DND-41 (cell line): ENCODE measurements at places on chromosomes 6 and 20.

DNA sequence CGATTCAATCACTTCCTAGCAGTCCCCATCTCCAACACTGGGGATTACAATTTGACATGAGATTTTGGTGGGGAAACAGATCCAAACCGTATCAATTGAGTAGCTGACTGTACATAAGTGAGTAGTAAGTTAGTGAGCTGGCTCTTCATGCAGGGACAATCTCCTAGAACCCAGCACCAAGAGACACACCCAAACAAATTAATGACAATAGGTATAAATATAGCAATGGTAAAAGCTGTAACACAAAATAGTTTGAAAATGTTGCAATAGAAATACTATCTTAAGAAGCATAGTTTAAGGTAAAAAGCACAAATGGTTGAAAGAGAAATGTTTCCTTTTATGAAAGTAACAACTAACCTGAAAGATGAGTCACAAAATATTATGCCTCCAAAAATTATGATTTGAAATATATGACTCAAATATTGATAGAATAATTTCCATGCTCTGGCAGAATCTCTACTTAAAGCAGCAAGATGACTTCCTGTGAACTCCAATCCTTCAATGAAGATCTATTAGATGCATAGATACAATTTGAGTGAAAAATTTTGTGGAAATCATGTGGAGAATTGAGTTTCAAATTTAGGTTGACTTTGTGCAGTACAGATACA is 5.4 kb upstream of the SIRPB1 start:
- no peak overlapping the region for H3K27ac ChIP-seq
- no peak for DNase-seq
- no peak overlapping the region for H3K4me3 ChIP-seq

- no peaks in the 10 kb centered on the region for H3K27me3 ChIP-seq
- H3K4me1 ChIP-seq = no peaks in the 10 kb centered on the region
- H3K27ac ChIP-seq = no peak overlapping the region
- peak; percentile 33 for DNase-seq
Measured at GRCh38 chr6:152062476-152062875, 255.0 kb downstream of the ESR1 start.

- H3K4me1 ChIP-seq = no peaks in the 10 kb centered on the region
- no peak for DNase-seq
- H3K4me3 ChIP-seq = no peak overlapping the region
- H3K27me3 ChIP-seq = no peaks in the 10 kb centered on the region
- no peak overlapping the region for H3K27ac ChIP-seq
- peaks cover 66% of the 10 kb centered on the region for H3K36me3 ChIP-seq
Measured at GRCh38 chr20:45014671-45015415, 48.5 kb downstream of the STK4 start.

- no peaks in the 10 kb centered on the region for H3K36me3 ChIP-seq
- H3K27me3 ChIP-seq = no peaks in the 10 kb centered on the region
- H3K4me1 ChIP-seq = no peaks in the 10 kb centered on the region
- DNase-seq = no peak
- H3K27ac ChIP-seq = no peak overlapping the region
- H3K4me3 ChIP-seq = no peak overlapping the region
Measured at GRCh38 chr20:44720621-44720996, 5.4 kb downstream of the CCN5 start.

- peaks cover 22% of the 10 kb centered on the region for H3K27me3 ChIP-seq
- no peak for DNase-seq
- no peak overlapping the region for H3K4me3 ChIP-seq
- no peak overlapping the region for H3K27ac ChIP-seq
Measured at GRCh38 chr20:23629542-23630391, 8.0 kb downstream of the CST3 start.

DNA sequence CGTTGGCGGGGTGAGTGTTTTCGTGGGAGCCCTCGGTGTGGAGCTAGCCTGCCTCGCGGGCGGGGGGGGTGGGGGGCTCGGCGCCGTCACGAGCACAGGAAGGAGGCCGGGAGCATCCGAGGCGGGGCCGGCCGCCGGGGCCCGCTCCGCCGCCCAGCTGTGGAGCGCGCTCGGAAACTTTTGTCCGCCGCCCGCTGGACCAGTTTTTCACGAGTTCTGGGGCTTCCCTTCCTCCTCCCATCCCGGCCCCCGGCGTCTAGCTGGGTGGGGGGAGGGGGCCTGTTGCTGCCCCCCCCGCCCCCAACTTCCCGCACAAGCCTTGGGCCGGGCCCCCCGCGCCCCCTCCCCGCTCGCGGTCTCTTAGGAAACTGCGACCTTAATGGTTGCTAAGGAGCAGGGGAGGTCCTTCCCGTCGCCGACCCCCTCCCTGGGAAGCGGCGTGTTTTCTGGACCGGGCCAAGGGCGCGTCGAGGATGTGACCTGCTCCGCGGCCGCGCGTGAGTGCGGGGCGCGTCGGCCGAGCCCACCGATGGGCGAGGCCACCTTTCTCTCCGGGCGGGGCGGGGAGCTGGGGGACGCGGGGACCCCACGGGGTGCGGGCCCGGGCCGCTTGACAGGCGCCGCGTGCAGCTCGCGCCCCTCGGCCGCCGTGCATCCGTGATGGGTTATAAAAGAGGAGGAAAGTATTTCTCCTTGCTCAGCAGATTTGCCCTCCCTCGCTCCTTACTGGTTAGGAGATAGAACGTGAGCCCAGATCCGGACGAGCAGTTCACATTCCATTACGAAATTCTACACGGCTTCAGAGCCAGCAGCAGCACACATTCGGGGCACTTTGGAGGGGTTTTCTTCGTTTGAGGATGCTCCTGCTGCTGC is 1.4 kb downstream of the RREB1 start:
- peak overlapping the region; percentile 95 for H3K27ac ChIP-seq
- peak; percentile 57 for DNase-seq
- H3K36me3 ChIP-seq = peaks cover 2% of the 10 kb centered on the region; the same call in 1 of the 2 replicates
- H3K27me3 ChIP-seq = no peaks in the 10 kb centered on the region
- peaks cover 47% of the 10 kb centered on the region for H3K4me1 ChIP-seq
- H3K4me3 ChIP-seq = peak overlapping the region; percentile 99

DNA sequence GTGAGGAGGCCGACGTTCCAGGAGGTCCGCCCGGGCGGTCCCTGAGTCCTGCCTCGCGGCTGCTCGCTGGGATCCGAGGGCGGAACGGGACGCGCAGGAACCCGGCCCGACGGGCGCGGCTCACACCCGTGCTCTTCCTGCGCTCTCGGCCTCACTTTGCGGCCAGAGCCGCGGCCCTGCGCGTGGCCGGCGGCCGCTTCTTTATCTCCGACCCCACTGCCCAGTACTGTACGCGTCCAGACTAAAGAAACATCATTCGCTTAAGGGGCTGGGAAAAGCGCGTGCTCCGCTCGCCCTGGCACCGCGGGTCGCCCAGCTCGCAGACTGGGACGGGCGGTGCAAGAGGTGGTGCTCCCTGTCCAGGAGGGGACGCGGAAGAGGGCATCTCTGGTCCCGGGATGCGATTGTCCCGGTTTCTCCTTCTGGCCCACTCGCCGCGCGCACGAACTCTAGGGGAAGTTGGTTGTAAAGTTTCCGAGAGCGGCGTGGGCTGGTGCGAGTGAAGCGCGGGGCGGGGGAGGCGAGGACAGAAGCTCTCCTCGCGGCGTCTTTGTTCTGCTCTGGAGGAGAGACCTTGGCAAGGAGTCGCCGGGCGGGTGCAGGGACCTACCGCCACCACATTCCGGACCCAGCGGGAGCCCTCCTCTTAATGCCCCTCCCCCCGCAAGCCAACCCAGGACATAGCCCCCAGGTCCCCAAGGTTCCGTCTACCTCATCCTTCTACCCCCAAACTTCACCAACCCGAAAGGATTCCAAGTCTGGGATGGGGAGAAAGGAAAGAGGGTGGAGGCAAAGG is 71.0 kb downstream of the SOX4 start:
- peaks cover 14% of the 10 kb centered on the region for H3K27me3 ChIP-seq
- no peak for DNase-seq
- H3K4me3 ChIP-seq = peak overlapping the region; percentile 82; the same call in 1 of the 2 replicates
- no peaks in the 10 kb centered on the region for H3K36me3 ChIP-seq
- H3K27ac ChIP-seq = no peak overlapping the region
- H3K4me1 ChIP-seq = peaks cover 40% of the 10 kb centered on the region

GRCh38 chr6:37779111-37779800 is 40.3 kb upstream of the ZFAND3 start:
- no peak overlapping the region for H3K27ac ChIP-seq
- no peaks in the 10 kb centered on the region for H3K4me1 ChIP-seq
- DNase-seq = no peak
- no peaks in the 10 kb centered on the region for H3K36me3 ChIP-seq

- H3K36me3 ChIP-seq = no peaks in the 10 kb centered on the region
- no peaks in the 10 kb centered on the region for H3K27me3 ChIP-seq
- no peak for DNase-seq
- no peak overlapping the region for H3K27ac ChIP-seq
Measured at GRCh38 chr20:53699906-53700305, 106.3 kb upstream of the ZNF217 start.

- DNase-seq = no peak
- H3K36me3 ChIP-seq = peaks cover 27% of the 10 kb centered on the region
- peak overlapping the region; percentile 89 for H3K27ac ChIP-seq
- peaks cover 25% of the 10 kb centered on the region for H3K4me1 ChIP-seq
- H3K4me3 ChIP-seq = peak overlapping the region; percentile 31; the same call in 1 of the 2 replicates
Measured at GRCh38 chr20:59939879-59940128, 301 bp downstream of the PPP1R3D start.

GRCh38 chr6:46170357-46171289 is at the start of gene ENPP5:
Gene ENPP5 (minus strand): TSS chr6:46170980. CDS start chr6:46168262, 2,718 bp downstream.
- H3K4me3 ChIP-seq = no peak within 1 kb of the TSS
- no peak for DNase-seq
- no peaks in the 10 kb centered on the region for H3K36me3 ChIP-seq

GRCh38 chr20:62623488-62624324 is 18.6 kb upstream of the SLCO4A1 start:
- peak; percentile 77 for DNase-seq
- H3K4me3 ChIP-seq = no peak overlapping the region
- peaks cover 11% of the 10 kb centered on the region for H3K4me1 ChIP-seq

DNA sequence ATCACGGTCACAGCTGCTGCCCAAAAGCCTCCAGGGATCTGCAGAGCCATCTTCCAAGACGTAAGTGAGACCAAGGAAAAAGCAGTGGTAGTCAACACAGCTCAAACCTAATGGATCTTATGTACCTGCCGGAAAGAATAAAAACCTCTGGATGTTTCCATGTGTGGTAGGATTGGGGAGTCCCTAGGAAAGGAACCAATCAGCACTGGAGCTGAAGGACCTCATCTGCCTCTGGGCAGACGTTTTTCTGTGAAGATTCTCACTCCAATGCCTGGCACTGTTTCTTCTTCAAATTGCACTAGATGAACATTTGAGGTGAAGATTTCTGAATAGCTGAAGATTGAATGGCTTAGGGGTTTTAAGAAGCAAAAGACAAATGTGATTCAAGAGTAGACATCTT is at the start of gene HLA-DQB2:
Gene HLA-DQB2, minus strand, starts transcription at position 112 of the 400 bp plus-strand sequence. Its CDS starts 62 bp downstream, at position 50.
- no peaks in the 10 kb centered on the region for H3K4me1 ChIP-seq
- no peak within 1 kb of the TSS for H3K4me3 ChIP-seq
- H3K36me3 ChIP-seq = no peaks in the 10 kb centered on the region
- DNase-seq = no peak
- H3K27me3 ChIP-seq = peaks cover 17% of the 10 kb centered on the region
- H3K27ac ChIP-seq = no peak within 1 kb of the TSS

DNA sequence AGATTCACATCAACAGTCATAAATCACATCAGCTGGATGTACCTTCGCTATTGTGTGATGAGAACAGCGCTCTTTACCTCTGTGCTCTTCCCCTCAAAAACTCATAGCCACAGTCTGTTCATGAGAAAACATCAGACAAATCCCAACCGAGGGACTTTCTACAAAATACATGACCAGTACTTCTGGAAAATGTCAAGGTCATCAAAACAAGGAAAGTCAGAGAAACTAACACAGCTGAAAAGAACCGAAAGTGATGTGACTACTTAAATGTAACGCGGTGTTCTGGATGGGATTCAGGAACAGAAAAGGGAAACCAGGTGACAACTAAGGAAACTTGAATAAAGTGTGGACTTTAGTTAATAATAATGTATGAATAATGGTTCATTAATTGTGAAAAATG is 112.0 kb upstream of the CBLN4 start:
- H3K27me3 ChIP-seq = no peaks in the 10 kb centered on the region
- no peak overlapping the region for H3K27ac ChIP-seq
- no peak for DNase-seq
- H3K4me1 ChIP-seq = no peaks in the 10 kb centered on the region

DNA sequence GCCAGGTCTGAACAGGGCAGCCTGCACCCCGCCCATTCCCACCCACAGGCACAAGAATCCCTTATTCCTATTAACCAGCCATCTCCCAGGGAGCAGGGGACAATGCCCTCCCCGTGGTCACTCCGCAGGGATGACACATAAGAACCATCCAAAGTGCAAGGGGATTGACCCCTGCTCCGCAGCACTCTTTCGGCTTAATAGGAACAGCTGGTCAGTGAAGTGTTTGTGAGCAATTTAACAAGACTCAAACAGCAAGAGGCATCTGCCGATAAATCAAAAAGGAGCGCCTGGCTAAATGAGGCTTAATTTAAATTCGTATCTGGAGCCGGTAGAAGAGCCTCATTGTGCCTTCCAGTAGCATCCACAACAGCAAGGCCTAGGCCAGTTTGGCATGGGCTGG is 389.4 kb downstream of the RNGTT start:
- H3K4me3 ChIP-seq = no peak overlapping the region
- no peak for DNase-seq
- H3K27me3 ChIP-seq = no peaks in the 10 kb centered on the region
- no peaks in the 10 kb centered on the region for H3K4me1 ChIP-seq
- no peak overlapping the region for H3K27ac ChIP-seq
- H3K36me3 ChIP-seq = no peaks in the 10 kb centered on the region
